Stimulated activated CD8-positive, alpha-beta memory T cell treated with anti-CD3 and anti-CD28 coated beads, Interleukin-2, amount 100 ng/mL, for 48 hours (primary cell): ENCODE measurements at places on chromosomes 5 and 9.

DNA sequence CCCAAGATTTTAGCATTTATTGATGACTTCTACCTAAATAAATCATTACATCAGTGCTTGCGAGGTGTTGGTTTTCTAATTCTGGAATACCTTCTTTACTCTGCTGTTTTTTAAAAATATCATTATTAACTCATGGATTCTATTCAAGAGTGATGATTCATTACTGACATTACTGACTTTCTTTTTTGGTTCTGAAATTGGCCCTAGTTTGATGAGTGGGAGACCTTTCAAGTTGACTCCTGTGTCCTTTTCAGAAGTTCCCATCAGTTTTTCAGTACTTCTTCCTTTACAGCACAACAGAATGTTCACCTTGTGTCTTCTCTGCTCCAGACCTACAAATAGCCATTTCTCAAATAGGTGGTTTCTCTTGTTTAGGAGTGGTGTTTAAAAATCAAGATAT, 114.1 kb downstream of the PCSK5 start:
- DNase-seq = no peak

- no peak for DNase-seq
Measured at GRCh38 chr5:62083661-62084060, 222.3 kb upstream of the KIF2A start.

GRCh38 chr5:178180141-178180863, 6.9 kb downstream of the GMCL2 start:
- no peak for DNase-seq

DNA sequence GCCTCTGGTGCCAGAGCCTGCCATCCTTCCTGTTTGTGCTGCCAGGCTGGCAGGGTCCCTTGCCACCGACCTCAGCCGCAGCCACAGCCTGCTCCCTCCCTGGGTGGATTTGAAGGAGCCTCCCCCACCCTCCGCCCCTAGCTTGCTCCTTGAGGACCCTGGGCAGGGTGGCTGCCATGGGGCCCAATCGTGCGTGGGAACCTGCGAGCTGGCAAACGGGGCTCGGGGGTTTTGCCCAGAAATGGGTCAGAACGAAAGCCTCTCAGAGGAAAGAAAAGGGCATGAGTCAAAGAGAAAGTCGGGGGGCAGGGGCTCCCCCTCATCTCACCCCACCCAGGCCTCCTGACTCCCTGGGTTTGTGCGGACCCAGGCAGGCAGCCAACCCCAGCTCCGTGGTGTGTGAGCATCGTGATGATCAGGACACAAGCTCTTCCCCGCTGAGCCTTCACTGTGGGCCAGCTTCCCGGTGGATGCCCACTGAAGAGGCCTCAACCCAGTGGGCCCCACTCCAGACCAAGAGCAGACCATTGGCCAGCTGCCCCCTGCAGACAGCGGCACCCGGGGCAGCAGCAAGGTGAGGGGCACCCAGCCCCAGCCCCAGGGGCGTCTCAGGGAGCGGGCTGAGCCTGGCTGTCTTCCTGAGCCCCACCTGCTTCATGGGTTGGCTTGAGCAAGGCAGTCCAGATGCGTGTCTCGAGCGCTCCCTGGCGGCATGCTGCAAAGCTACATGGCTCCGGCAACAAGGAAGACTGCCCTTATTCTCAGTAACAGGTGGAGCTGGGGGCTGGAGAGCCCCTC, 3.0 kb upstream of the FUT7 start:
- DNase-seq = peak; percentile 73

- no peak for DNase-seq
Measured at GRCh38 chr5:468401-468800, 25.4 kb downstream of the EXOC3 start.
